ENCODE measurements at places on chromosomes 2 and 18.

- DNase-seq: no peak
Measured at GRCh38 chr2:230008708-230009066, 60.0 kb downstream of the SLC16A14 start.

DNA sequence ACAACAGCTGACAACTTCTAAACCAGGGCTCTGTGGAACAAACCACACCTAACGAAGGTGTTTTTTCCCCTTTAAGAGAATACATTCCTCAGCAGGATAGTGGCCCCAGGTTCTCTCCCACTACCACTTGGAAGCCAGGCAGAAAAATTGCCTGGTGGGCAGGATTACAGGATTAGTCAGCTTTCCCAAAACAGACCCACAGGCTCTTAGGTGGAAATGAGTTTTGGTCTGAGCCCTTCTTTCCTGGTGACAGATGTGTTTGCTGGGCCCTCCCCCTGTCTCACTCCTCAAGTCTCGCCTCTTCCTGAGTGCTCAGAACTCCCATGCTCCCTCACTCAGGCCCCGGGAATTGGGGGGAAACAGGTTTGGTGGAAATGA is 139.4 kb upstream of the HAAO start:
- DNase-seq: no peak

- DNase-seq: no peak
Measured at GRCh38 chr2:140988597-140988996, 1142.2 kb downstream of the LRP1B start.

GRCh38 chr2:196963961-196964360 is 37.5 kb upstream of the PGAP1 start:
- no peak for DNase-seq
